ENCODE measurements at places on chromosomes 16 and 17.
A peak's percentile ranks its signal among the peaks of the same experiment; 100 is the strongest.

- DNase-seq = no peak
Observed at GRCh38 chr17:50027172-50027880, 28.6 kb upstream of the ITGA3 start.

DNA sequence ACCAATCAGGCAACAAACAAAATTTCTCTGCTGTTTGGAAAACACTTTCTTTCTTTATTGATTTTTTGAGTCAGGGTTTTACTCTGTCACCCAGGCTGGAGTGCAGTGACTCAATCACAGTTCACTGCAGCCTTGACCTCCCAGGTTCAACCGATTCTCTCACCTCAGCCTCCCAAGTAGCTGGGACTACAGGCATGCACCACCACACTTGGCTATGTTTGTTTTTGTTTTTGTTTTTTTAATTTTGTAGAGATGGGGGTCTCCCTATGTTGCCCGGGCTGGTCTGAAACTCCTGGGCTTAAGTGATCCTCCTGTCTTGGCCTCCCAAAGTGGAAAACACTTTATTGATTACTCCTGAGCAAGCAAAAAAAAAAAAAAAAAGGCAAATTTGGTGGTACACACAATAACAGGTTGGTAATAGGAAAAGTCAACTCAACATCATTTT lies 276.4 kb downstream of the SOX9 start:
- no peak for DNase-seq

DNA sequence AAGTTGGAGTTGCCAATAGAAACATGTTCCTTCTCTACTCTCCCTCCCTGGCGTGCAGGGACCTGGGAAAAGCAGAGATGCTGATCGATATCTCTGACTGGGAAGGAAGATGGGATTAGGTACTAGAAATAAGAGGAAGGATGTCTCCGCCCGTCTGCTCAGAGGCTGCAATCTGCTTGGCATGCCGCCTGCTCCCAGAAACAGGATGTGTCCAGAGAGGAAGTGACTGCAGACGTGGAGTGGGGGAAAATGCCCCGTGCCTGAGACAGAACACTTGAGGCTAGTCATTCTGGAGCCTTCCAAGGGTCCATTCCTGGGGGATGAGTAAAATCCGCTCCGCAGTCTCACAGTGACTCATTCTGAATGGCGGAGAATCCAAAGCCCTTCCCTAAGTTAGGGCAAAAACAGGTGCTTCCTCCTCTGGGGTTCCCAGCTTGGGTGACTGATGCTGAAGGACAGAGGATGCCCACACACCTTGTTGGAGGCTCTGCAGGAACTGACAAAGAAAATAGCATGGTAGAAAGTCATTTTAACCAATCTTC lies 45.0 kb upstream of the SMURF2 start:
- DNase-seq = no peak

DNA sequence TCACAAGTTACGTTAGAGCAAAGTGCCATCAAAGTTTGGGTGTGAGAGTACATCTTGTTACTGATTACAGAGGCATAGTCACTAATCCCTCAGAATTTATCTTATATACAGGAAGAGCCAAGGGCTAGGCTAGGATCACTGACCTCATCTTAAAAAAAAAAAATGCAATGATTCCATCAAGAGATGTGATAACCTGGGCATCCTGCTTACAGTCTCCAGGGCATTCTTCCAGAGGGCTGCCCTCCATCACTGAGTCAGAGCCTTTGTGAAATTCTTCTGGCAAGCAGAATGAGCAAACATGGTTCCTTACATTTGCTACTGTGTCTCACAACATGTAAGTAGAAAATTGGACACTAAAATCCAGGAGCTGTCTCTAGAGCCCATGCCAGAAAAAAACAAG lies 410.6 kb downstream of the ZFHX3 start:
- no peak for DNase-seq

DNA sequence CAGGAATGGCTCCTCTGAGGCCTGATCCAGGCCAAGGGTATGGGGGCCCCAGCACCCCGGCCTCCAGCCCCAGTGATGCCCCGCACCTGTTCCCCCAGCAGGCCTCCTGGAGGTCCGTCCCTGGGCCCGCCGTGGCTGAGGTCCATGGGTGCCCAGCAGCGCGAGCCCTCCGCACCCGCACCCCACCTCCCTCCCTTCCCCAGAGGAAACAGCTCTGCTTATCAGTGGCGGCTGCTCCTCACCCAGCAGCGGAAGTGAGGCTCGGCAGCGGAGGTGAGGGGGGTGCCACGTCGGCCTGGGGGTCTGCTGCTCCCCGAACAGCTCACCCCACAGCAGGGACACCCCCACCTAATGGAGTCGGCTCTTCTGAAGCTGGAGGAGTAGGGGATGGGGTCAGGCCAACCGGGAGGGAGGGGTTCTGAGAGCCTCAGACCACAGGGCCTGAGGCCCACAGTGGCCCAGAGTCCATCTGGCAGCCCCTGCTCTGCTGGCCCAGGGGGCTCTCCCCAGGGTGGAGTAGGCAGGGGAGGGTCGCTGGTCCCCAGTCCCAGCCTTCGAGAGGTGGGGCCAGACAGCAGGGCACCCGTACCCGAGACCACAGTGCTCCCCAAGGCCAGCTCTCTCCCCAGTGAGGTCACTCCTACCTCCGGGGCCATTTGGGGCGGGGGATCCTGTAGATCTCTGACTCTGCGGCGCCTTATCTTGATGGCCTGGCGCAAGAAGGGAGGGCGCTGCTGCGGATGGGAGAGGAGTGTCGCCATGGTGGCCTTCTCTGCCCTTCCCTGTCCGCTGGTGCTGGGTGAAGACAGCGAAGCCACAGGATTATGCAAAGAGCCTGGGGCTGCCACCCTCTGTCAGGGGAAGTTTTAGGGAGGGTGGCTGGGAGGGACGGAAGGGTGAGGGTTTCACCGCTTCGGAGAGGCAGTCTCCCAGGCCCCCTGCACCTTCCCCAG lies at the start of gene UNC13D:
TSS of gene UNC13D (minus strand) at position 828 of the 953 bp plus-strand sequence. CDS start at position 761, 67 bp downstream.
- DNase-seq = peak; percentile 68

DNA sequence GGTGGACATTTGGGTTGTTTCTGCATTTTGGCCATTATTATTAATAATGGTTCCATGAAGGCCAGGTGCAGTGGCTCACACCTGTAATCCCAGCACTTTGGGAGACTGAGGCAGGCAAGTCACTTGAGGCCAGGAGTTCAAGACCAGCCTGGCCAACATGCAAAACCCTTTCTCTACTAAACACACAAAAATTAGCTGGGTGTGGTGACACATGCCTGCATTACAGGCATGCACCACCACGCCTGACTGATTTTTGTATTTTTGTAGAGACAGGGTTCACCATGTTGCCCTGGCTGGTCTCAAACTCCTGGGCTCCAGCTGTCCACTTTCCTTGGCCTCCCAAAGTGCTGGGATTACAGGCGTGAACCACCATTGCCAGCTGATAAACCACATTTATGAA lies 58.5 kb downstream of the TNFRSF13B start:
- DNase-seq = no peak

GRCh38 chr16:23124315-23124714 lies 24.9 kb downstream of the USP31 start:
- no peak for DNase-seq

- no peak for DNase-seq
Observed at GRCh38 chr17:83136931-83137330, 57.5 kb downstream of the METRNL start.

- DNase-seq = no peak
Observed at GRCh38 chr16:85652431-85653221, 36.1 kb downstream of the GINS2 start.

DNA sequence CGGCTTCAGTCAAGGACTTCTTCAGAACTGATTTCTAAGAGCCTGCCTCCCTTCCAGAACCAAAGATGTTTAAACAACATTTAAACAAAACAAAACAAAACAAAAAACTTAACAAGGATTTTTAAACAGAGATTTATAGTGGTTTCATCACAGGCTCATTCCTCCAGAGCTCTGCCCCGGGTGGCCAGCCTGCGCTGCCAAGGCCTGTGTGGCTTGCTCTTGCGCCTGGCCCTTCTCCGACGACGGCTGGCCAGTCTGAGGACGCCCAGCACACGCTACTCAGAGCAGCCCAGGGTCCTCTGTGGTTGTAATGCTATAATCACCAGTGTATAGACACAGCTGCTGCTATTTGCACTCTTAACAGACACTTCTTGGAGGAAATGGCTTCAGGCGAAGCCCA lies 307.2 kb upstream of the MYOCD start:
- DNase-seq = no peak

DNA sequence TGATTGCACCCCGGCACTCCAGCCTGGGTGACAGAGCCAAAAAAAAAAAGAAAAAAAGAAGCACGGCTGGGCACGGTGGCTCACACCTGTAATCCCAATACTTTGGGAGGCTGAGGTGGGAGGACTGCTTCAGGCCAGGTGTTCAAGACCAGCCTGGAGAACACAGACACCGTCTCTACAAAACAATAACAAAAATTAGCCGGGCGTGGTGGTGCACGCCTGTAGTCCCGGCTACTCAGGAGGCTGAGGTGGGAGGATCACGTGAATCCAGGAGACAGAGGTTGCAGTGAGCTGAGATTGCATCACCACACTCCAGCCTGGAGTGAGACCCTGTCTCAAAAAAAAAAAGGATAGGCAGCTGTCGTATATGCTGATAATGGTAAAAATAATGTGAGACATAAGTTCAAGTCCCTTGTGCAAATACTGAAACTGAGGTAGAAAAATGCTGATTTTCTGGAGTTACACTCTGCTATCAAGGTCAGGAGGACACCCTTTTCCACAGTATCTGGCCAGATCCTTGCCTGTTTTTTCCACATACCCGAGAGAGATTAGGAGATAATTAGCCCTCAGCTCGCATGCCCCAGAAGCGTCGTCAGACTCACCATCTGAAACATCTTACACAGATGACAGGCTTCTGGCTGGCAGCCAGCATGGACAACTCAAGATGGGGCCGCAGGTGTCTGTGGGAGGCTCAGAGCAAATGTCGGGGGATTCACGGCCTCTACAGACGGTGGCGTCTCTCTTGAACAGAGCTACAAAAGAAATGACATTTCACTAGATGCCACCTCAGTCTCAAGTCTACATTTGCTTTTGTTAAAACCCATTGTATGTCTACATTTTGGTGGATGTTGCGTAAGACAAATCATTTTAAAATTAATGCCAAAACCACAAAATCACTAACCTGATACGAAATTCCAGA lies 36.8 kb downstream of the WDR45B start:
- no peak for DNase-seq

- no peak for DNase-seq
Observed at GRCh38 chr16:79756571-79756970, 156.0 kb upstream of the MAF start.

DNA sequence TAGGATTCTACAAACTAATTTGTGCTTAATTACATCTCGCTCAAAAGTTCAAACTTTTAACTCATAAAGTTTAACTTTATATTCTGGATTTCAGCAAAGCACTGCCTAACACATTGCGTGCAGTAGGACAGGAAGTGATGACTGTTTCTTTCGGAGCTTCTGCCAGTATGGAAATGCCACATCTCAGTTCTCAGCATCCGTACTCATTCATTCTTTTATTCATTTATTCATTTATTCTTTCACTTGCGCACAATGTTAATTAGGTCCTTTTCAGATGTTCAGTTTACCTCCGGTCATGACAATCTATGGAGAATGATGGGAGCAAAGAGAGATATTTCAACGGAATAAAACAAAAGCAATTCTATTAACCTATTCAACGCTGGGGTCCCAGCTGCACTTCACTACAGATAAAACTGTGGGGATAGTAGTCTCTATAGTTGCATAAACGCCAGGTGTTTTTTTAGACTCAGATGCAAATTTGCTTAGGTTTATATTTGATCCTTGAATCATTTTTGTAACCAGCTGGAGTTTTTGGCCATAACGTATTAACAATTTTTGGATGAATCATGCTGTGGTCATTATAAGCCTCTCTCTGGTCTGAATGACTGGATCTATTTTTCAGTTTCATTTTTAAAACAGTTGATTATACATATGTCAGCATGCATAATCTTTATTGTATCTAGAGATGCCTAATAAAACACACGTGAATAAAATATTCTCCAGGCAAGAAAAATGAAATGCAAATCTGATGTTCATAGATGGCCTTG lies 143.9 kb downstream of the KCNJ2 start:
- DNase-seq = no peak

- no peak for DNase-seq
Observed at GRCh38 chr16:79994418-79994817, 393.9 kb upstream of the MAF start.

GRCh38 chr17:61997664-61998063 lies 67.4 kb downstream of the MED13 start:
- DNase-seq = no peak

GRCh38 chr17:36885771-36886377 lies 51.4 kb upstream of the LHX1 start:
- DNase-seq = no peak

- DNase-seq = no peak
Observed at GRCh38 chr17:43595466-43595865, 49.3 kb upstream of the ETV4 start.

- DNase-seq = no peak
Observed at GRCh38 chr17:49489348-49489747, 5.7 kb upstream of the NGFR start.

- no peak for DNase-seq
Observed at GRCh38 chr17:6457688-6458459, 13.6 kb downstream of the PIMREG start.

DNA sequence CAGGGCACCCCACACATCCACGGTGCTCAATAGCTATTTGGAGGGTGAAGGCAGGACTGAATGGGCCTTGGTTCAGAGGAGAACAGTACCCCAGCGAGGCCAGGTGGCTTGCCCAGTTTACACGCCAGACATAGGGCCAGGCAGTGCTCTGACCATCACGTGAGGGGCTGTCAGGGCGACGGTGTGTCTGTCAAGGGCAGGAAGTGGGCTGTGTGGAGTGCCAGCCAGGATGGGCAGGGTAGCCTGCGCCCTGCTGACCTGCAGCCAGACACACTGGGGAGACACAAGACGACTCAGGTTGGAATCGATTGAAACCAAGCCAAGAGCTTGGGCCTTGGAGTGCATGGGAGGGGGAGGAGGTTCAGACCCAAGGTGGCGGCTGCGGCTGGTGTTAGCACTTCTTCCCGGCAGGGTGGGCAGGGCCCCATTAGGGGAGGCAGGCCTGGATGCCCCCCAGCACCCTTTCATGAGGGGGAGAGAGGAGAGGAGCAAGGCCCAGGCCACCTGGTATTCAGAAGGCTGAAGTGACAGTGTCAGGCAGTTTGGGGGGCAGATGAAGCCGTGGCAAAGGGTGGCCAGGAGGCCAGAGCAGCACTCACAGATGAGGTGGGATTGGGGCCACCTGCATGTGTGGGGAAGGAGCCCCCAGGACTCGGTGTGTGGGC lies 68.2 kb downstream of the SREBF1 start:
- no peak for DNase-seq

- no peak for DNase-seq
Observed at GRCh38 chr17:79948406-79948944, 87.2 kb downstream of the TBC1D16 start.

- no peak for DNase-seq
Observed at GRCh38 chr17:43210576-43210975, 1.1 kb upstream of the TMEM106A start.

- DNase-seq = no peak
Observed at GRCh38 chr17:67143318-67143717, 99.0 kb downstream of the CACNG1 start.

Data from activated T-cell treated with anti-CD3 and anti-CD28 coated beads, Interleukin-2, amount 50 U/mL, for 1 hour (primary cell).